Stimulated activated CD8-positive, alpha-beta memory T cell treated with anti-CD3 and anti-CD28 coated beads, Interleukin-7, amount 100 ng/mL, for 1 hour (primary cell): ENCODE measurements at places on chromosomes 12 and 14.

GRCh38 chr12:110530511-110530910 lies 28.4 kb downstream of the RAD9B start:
- DNase-seq, result no peak

DNA sequence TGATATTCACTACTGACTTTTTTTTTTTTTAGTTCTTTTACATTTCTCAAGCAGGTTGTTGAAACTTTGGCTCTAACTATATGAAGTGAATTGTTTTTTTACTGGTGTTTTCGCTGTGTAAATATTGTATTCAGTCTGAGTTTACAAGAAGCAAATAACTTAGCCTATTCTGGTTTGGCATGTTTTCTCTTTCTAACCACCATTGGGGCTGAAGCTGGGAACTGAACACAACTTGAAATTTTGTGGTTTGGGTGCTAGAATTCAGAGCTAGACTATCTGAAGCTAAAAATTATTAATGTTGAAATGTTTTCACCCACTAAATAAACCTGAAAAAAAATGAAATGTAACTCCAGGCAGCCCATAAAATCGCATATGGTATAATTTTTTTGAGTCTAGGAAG lies 37.2 kb downstream of the RAD51B start:
- DNase-seq, result no peak

GRCh38 chr14:23103581-23103980 lies 1.2 kb downstream of the CIROP start:
- DNase-seq, result no peak

GRCh38 chr12:25458047-25458552 lies 95.0 kb downstream of the LMNTD1 start:
- no peak for DNase-seq

DNA sequence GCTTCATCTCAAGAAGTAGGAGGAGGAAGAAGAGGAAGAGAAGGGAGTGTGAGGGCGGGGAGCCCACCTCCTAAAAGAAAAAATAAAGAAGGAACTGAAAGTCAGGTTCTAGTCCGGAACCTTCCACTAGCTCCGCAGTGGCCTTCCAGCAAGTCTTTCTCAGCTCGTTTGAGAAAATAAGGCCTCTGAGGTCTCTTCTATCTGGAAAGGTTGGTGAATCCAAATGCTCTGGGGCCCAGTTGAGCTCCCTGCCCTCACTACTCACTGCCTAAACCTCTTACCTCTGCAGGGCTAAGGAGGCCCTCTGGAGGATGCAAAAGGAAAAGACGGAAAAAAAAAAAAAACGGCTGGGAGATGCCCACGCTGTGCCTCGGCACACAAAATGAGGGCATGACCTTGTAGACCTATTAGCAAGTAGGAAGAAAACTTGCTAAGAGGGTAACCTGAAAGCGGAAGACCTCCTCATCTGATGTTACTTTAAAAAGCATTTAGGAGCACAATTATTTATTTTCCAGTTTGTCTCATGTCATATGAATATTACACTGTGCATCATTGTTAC lies 35.9 kb downstream of the FBLN5 start:
- no peak for DNase-seq

- DNase-seq, result no peak
Observed at GRCh38 chr14:58738876-58739275, 101.1 kb downstream of the DACT1 start.
